Fibroblast of skin of left biceps (primary cell): ENCODE measurements at places on chromosomes 2 and 18.

DNA sequence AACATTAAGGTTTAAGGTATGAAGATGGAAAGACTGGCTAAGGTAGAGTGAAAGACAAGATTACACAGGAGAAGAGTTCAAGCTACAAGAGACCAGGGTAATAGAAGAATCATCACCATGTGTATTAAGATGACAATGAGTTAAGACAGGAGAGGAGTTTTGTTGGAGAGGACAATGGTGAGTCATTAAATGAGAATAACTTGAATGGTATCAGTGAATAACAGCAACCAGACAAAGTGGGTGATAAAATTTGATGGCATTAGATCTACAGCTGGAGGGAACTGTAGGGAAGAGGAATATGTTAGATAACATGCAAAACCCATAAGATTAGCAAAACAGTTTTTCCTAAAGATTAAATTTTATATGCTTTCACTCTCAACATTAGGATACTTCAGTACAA lies 18.8 kb upstream of the ENOSF1 start:
- no peak for DNase-seq

DNA sequence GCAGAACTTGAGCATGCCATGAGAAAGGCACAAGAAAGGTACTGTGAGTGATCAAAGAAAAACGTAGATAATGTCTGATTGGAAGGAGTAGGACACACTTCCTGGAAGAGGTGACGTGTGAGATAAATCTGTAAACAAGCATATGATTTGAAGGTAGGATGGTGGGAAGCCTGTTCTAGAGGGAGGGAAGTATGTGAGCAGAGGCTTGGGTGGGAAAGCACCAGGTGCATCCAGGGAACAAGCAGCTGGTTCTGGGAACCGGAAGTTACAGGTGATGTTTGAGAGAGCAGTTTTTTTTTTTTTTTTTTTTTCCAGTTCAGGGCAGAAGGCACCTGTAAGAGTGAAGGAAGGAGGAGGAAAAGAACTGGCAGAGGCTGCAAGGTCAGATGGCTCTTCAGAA lies 116.6 kb upstream of the EFEMP1 start:
- DNase-seq: no peak

DNA sequence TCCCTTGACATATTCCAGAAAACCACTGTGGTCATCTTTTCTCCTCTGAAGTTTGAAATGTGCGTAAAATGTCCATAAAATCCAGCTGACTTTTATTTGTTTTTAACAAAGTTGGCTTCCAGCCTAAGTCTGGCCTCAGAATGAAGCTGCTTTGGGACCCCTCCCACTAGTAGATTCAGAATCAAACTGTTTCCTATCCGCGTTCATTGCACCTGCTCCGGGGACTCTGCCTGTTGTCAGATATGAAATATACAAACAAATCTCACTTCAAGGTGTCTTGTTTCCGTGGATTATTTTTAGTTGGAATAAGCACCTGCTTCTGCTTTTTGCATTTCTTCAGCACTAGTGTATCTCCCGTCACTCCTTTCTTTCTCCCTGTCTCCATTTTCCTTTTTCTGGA lies 115.7 kb upstream of the FHL2 start:
- DNase-seq: no peak

- DNase-seq: no peak
Measured at GRCh38 chr2:238100821-238101771, 956 bp downstream of the ESPNL start.

- no peak for DNase-seq
Measured at GRCh38 chr2:230525682-230526081, 109.7 kb downstream of the SP100 start.

- DNase-seq: no peak
Measured at GRCh38 chr2:46504685-46505471, 25.5 kb downstream of the TMEM247 start.

DNA sequence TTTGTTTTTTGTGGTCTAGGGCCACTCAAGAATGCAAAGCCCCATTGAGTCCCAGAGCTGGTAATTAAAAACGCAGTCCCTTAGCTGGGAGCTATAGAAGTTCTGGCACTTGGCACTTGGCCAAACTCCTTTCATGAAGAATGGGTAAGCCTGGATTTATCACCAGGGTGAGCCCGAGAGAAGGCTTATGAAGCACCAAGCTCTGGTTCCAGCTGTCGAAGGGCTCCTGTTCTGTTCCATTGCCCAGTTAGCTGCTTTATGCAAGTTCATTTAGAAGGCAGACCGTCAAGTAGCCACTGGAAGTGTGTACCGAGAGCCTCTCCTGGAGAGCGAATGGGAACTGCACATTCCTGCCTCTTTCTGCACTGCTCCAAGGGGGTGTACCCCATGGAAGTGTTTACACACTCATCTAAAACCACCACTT lies 14.2 kb downstream of the ECEL1 start:
- DNase-seq: no peak

- no peak for DNase-seq
Measured at GRCh38 chr2:127121776-127122176, 14.8 kb upstream of the BIN1 start.

DNA sequence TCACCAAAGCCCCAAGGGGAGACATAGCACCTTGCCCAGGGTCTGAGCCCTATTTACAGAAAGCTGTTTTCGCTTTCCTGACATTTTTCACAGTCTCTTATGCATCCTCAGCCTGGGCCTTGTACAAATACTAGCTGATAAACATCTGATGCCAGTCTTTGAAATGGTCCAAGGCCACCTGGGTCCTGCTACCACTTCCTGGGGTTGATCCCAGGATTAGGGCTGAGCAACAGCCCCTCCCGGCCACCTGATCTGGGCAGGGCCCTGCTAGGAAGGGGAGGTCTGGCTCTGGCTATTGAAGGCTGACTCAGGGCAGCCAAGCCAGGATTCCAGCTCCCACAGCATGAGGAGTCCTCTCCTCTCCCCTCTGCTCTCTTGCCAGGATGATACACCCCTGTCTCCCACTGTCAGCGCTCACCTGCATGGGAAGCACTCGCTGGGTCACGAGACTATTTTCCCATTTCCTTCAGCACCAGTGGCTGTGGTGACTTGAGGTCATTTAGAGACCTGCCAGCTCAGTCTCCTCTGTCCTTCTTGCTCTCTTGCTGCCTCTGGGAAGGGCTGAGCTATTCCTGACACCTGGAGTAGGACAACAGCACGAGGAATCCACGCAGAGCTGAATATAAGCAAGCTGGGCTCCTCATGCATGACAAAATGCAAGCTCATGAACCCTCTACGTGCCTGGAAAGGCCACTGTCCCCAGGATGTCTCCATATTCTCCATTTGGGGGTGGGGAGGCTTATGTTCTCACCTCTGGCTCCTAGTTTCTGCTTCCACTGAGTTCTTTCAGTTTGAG lies 53.0 kb upstream of the LGALSL start:
- DNase-seq: no peak

DNA sequence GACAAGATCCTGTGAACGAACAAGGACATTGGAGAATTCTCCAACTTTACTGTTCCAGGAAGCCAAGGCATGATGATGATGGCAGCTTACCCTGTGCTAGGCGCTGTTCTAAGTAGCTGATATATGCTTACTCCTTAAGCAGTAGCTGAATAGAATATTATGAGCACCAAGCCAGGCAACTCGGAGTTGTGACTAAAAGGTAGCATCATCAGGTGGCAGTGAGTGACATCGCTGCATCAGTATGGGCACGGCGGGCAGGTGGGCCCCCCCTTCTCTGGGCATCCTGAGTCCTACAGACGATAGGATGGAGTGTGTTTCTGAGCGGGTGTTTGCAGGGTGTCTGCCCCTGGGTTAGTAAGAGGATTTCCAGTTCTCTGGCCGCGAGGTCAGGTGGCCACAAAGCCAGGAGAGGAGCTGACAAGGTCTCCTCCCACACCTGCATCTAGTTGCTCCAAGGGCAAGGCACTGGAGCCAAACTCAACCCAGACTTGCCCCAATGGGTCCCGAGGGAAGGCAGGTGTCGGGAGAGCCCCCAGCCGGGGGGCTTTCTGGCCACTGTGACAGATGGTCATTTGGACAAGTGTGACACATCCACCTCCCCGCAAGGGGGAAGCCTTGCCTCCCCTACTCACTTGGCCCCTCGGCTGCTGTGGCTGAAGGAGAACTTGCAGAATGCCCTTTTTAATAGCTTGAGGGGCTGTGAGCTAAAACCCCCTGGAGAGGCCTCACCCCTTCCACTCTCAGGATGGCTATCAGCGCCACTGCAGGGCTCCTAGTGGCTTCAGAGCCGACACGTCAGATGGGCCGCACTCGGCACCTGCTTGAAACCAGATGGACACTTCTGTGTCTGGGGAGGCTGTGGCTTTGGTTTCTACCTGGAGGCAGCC lies 55.5 kb downstream of the CRACDL start:
- no peak for DNase-seq

DNA sequence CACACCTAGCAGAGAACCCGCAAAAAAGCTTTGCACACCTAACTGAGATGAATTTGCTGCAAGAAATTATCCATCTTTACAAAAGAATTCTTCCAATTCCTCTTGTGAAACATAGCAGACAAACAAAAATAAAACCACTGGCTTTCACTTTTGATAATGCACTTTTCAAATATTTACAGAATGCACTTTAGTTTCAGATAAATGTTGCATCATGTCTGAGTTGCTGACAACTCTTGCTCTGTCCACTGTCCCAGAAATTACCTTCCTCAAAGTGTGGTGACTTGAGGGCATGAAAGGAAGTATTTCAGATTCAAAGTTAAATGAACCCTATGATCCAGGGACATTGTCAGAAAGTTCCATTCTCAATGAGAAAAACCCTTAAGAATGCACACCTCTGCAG lies 256.2 kb upstream of the PARD3B start:
- DNase-seq: no peak

- DNase-seq: no peak
Measured at GRCh38 chr2:238128061-238128440, 10.4 kb upstream of the KLHL30 start.

GRCh38 chr2:178025551-178026185 lies 46.9 kb downstream of the PDE11A start:
- no peak for DNase-seq

DNA sequence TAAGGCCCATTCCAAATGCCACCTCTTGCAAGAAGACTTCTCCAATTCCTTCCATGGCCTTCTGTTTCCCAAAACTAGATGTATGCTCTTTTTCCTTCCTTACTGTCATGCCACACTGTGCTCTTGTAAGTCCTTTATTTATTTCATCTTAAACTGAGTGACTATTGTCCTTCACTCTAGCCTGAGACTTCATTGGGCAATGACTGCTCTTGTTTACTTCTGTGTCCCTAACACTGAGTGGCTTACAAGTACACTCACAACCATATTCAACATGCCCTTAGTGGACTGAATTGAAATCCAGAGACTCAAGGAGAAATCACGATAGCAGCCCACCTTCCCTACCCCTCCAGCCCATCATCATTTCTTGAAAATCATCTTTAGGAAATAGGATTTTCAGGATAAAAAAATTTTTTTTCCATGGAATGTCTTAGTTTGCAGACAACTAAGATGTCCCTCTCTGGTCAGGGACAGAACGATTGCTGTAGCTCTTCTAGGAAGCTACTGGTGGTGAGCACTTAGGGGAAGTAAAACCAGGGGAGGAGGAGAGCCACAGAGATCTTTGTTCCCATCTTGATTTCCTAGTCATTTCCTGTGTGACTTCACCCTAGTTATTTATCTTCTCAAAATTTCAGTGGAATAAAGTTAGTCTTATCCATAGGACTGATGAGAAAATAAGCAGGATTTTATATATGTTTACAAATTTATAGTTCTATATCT lies 80.7 kb downstream of the CYRIA start:
- DNase-seq: no peak

- DNase-seq: no peak
Measured at GRCh38 chr2:28438532-28439063, 45.9 kb downstream of the FOSL2 start.

- DNase-seq: no peak
Measured at GRCh38 chr2:46351750-46352138, 54.5 kb downstream of the EPAS1 start.

DNA sequence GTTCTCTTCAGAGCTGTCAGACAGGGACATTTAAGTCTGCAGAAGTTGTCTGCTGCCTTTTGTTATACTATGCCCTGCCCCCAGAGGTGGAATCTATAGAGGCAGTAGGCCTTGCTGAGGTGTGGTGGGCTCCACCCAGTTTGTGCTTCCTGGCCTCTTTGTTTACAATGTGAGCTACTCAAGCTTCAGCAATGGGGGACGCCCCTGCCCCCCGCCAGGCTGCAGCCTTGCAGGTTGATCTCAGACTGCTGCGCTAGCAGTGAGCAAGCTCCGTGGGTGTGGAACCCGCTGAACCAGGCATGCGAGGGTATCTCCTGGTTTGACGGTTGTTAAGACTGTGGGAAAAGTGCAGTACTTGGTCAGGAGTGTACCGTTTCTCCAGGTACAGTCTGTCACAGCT lies 24.0 kb upstream of the PAIP2B start:
- DNase-seq: no peak

GRCh38 chr2:119451336-119452050 lies 19.8 kb downstream of the TMEM37 start:
- DNase-seq: no peak

- no peak for DNase-seq
Measured at GRCh38 chr2:226423498-226423960, 376.1 kb downstream of the IRS1 start.

DNA sequence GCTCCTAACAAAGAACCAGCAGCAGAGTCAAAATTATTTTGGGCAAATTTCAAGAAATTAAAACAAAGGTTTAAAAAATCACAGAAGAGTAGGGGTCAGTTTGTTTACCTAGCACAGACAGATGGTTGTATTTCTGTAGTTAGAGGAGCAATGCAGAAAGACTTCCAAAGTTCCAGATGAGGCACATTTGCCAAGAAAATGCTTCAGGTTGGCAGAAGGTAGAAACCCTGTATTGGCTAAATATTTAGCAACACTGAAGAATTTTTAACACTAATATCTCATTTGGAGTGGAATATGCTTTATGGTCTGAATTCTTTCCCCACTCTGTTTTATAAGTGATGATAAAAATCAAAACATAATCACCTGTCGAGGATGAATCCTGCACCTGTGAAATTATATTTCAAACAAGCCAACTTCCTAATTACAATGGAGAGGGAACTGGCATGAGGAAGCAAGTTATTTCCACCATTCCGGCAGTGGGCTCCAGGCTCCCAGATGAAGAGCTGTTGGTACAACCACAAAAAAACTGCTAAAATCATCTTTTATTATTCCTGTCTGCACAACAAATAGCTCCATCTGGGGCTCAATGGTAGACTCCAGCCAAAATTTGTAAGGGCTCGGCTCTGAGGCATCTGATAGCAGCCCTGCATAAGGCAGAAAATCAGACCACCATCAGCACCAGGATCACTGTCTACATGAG lies 286.5 kb upstream of the REV1 start:
- no peak for DNase-seq

GRCh38 chr18:21509062-21509461 lies 91.4 kb downstream of the ESCO1 start:
- DNase-seq: no peak

DNA sequence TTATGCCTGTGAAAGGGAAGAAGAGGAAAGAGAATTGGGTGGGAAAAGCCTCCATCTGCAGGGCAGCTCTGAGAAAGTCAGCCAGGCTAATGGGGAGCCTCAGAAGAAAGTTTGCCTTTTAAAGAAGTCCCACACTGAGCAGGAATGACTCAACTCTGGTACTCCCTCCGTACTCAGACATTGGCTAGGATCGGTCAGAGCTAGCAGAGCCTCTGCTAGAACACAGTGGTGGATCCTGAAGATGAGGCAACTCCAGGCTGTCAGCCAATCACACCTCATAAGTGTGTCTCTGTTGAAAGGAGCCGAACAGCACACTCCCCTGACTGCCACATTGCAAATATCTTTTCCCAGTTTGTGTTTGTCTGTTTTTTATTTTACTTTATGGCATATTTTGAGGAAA lies 96.9 kb downstream of the HNRNPLL start:
- DNase-seq: peak; percentile 59
